Femur (tissue), 1 donor: ENCODE measurements at places on chromosomes 3 and 15.
A peak's percentile ranks its signal among the peaks of the same experiment; 100 is the strongest.

DNA sequence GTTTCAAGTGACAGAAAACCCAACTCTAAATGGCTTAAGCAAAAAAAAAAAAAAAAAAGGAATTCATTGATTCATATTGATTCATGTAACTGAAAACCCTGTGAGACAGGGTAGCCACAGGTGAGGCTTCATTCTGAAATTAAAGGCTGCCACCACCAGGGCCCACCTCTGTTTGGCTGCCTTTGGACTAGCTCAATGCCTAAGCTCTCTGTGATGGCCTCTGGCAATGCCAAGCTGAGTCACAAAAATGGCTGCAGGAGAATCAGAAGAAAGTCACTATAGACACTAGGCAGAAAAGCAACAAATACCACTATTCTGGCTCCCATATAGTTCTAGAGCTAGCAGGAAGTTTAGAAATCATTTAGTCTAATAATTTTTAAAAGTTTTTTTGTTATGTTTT lies 38.2 kb upstream of the GYG1 start:
- DNase-seq = no peak

GRCh38 chr3:69999140-70000027 lies at the start of gene SAMMSON:
SAMMSON (plus strand) TSS chr3:69999733.
- DNase-seq = no peak

DNA sequence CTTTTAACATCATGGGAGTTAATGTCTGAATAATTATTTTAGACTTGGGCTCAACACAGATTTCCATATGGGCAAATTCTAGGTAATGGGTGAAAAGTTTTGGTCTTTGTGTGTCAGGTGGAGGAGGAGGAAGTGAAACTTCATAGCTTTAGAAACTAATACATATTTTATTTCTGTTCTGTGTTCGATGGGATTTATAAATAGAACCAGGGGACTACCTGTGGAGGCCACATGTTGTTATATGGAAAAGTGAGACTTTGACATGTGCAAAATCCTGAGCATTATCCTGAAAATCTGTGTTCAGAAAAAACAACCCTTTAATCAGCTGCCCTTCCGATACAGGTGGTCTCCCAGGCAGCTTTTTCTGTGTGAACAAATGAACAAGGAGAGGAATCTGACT lies 209.5 kb downstream of the SOX2 start:
- no peak for DNase-seq

DNA sequence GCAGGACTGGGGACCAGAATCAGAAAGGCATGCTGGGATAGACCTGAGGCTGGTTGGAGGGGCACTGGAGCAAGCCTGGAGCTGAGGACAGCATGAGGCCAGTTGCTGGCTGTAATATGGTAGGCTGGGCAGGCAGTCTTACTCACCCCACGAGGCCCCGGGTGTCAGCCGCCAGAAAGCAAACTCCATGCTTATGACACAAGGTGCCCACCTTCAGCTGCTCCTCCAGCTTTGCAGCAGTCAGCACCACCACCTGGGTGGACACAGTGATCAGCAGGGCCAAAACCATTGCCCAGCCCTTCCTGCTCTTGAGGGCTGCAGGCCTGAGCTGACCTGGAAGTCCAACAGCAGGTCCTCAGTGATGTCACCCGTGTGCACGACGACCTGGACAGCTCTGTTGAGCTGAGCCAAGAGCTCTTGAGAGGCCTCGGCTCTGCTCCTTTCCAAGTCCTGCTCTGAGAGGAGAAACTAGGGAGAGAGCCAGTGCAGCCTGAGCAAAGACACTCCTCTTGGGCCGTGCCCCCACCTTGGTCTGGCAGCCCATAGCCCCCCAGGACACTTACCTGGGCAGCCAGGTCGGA lies 747 bp downstream of the UBA7 start:
- DNase-seq = no peak

DNA sequence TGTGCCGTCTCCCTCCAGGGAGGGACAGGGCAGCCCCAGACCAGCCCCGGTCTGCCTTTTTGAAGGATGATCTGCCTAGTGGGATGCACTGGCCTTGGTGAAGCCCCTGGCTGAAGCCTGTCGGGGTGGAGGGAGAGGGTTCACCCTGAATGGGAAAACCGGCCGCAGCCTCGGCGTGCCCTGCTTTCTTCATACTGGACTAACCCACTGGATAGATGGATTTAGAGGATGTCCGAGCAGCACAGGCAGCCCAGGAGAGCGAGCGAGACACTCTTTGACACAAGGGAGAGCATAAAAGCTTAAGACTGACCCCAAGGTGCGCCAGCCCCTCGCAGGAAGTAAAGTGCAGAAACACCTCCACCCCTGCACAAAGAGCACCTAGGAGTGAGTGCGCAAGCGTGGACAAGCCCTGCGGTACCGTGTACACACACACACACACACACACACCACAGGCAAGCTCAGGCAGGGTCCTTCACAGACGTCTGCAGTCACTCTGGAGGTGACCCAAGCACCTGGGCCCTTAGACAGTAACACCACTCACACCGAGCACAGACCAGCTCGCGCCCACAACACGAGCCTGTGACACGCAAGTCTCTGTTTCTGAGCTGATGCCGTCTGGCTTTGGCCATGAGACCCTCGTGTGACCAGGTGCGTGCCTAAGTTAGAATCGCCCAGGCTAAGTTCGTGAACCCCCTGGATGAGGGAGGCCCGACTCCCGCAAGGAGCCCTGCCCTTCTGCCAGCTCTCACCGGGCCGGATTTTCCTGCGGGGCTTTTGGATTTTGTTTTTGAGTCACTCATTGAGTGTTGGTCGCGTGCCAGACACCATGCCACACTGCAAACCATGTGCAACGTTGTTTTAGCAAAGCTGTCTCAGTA lies 11.3 kb downstream of the SEMA4B start:
- DNase-seq = no peak

GRCh38 chr3:132838477-132838876 lies 116.3 kb upstream of the NPHP3 start:
- DNase-seq = no peak

DNA sequence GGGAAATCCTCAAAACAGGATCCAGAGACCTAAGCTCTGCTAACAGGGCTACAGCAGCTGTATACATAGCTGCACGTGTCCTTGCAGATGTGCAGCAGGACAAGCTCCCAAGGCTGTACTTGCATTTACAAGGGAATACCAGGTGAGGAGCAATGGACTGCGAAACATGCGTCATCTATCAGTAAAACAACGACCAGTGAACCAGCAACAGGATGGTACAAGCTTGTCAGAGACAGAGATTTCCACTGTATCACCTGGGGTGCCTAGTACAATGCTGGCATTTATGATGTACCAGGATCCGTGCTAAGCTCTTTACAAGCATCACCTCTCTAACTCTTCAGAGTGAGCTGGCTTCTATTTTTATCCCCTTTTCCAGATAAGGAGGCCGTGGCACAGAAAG lies 227.3 kb downstream of the FOXP1 start:
- DNase-seq = no peak

DNA sequence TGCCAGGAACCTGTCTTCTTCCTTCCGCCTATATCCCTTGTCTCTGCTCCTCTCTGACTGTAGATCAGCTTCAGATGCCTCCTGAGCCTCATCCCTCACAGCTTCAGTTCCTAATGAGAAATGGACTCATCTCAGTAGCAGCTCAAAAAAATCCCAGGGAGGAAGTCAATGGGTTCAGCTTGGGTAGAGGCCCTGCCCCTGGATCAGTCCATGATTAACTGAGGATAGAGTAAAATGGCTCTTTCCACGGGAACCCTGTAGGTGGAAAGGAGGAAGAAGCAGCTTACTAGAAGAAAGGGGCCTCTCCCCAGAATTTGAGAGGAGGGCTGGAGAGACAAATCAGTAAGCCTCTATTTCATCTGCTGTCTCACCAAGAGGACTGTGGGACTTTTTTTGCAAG lies 26.9 kb upstream of the HCN4 start:
- DNase-seq = no peak

DNA sequence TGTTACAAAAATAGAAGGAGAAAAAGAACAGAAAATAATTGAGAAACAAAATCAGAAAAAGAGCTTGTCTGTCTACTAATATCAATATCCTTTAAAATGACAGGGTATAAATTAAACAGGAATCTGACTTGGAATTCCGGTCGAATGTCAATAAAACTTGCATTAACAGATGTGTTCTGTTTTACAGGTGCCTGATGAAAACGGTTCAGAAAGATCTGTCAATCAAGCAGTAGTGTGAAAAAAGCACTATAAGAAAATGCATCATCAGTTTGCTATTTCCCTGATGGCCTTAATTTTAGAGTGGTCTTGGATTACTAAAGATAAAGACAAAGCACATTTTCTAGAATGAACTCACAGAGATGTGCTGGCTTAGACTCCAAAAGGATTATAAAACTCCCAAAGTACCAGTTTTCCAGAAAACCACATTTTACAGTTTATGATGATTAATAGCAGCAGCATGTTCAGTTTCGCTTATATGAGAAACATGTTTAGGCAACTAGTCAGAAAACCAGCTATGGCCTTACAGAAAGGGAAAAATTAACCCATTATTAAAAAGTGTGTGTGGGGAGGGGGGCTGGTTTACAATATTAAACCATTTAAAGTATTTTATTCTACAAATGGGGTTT lies 8.2 kb upstream of the C3orf38 start:
- DNase-seq = no peak

- no peak for DNase-seq
These were observed 8.1 kb upstream of the PCSK6 start for GRCh38 chr15:101497484-101498034.

GRCh38 chr3:28859897-28860296 lies 421.0 kb upstream of the RBMS3 start:
- DNase-seq = no peak

DNA sequence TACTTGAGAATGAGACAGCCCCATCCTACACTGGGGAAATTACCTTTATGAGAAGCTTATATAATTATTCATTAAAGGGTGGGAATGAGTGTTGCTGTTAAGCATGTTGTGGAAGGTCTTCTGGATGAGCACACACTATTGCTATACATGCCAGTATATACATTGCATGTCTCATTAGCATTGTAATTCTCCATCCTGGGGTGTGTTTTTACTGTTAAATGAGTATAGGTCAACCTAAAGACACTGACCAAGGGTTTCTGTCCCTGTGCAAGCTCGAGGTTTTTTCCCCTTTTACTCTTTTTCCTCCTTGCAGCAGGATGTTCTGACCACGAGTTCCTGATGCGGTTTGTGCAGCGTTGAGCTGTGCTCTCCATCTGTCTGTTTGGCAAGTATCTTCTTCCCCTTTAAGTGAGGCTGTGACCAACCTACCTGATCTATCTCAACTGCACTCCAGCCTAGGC lies 7.2 kb upstream of the IVD start:
- DNase-seq = peak; percentile 48

DNA sequence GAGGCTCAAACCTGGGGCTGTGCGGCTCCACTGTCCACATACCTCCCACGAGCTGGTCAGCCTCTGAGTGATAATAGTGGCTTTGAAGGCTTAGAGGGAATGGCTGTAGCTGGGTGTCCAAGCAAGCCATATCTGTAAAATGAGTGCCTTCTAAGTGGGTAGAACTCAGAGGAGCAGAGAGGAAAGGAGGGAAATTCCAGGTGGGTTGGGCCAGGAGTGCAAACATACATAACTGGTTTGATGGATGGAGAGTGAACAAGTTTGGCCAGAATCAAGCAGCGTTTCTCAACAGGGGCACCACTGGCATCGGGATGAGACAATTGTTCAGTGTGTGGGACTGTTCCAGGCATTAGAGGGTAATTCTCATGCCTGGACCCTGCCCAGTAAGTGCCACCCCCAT lies 91.1 kb downstream of the ASB7 start:
- DNase-seq = peak; percentile 4

DNA sequence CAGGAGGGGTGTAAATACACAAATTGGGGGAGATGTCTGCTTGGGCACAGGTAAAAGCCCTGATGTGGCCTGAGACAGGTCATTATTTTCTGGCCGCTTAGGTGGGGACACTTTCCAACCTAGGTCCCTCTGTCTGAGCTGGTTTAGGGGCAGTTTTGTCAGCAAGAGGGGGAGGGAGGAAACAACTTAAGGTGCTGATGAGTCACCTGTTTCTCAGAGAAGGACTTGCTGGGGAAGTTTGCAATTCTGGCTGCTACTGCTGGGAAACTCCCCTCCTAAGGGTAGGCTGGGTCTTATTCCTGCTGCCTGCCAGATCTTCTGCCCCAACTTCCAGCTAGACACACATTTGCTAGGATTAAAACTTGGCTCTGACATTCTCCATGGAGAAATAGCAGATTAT lies 4.8 kb upstream of the RHOV start:
- no peak for DNase-seq

- DNase-seq = no peak
These were observed 111.1 kb downstream of the UBE3A start for GRCh38 chr15:25327686-25328085.
